NCI-H2029 (cell line): ENCODE measurements at places on chromosomes 4 and X.
A peak's percentile ranks its signal among the peaks of the same experiment; 100 is the strongest.

- peak; percentile 6 for DNase-seq
These were observed 136.6 kb downstream of the STAG2 start for GRCh38 chrX:124098089-124098488.

DNA sequence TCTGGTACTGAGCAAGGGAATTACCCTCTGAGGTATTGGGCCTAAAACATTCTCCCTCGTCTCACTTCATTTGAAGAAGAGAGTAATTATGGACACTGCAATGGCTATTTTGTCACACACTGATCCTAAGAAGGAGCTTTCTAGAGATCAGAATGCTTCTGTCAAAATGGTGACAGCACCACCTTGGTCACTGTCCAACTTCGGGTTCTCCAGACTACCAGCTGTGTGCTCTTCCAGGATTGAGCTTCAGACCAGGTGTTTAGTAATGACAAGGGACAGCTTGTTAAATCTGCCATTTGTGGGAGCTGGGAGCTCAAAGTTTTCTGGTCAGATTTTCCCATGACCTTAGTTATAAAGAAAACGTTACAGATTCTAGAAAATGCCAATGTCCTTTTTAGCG, 105.4 kb downstream of the POLA1 start:
- no peak for DNase-seq

DNA sequence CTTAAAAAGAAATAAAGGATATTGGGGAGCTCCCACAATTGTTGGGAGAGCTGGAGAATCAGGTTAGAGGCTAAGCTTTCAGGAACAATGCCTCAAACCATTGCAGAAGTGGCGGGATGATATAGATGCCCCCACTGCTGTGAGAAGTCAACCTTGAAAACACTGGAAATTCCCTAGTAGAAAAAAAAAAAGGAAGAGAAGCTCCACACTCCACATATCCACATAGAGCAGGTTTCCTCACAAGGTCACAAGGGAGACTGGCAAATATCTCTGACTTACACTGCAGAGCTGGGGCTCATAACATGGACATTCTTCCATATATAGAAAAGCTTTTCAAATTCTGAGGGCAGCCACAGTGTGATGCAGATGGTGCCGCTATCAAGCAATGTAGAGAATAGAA, 22.7 kb upstream of the OGT start:
- DNase-seq, result no peak

GRCh38 chrX:70479922-70480659, 35.5 kb downstream of the DLG3 start:
- peak; percentile 43 for DNase-seq

GRCh38 chrX:119783026-119783425, 8.4 kb downstream of the RPL39 start:
- no peak for DNase-seq

GRCh38 chr4:10732235-10732913, 47.8 kb upstream of the CLNK start:
- DNase-seq, result peak; percentile 48

GRCh38 chr4:188092824-188093223, 16.6 kb downstream of the TRIML2 start:
- DNase-seq, result no peak

DNA sequence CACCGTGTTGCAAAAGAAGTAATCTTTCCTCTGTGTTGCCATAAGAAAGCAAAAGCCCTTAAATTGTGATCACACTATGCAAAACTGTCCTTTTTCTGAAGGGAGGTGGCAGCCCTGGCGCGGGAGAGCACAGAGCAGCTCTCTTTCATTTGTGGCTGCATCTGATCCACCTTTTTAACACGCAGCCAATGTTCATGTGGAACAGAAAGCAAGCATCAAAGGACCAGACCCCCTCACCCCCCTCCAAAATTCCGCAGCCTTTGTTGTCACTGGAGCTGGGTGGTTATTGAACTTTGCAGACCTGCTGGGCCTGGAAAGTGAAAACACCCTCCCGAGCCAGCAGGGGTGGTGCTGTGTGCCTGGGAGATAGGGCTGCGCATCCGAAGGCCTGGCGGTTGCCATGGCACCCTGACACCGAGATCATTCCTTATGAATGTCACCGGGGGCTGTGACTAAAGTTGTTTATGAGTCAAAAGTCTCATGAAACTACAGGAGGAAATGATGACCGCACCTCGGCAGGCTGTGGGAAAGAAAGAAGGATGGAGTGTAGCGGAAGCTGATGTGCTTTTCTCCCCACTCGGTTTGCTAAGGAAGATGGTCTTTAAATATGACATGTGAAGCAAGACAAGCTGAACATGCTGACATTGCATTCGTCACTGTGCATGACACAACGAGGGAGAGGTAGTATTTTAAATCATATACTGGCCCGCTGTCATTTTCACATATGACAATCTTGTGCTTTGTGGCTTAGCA, 367.4 kb downstream of the UNC5C start:
- no peak for DNase-seq

DNA sequence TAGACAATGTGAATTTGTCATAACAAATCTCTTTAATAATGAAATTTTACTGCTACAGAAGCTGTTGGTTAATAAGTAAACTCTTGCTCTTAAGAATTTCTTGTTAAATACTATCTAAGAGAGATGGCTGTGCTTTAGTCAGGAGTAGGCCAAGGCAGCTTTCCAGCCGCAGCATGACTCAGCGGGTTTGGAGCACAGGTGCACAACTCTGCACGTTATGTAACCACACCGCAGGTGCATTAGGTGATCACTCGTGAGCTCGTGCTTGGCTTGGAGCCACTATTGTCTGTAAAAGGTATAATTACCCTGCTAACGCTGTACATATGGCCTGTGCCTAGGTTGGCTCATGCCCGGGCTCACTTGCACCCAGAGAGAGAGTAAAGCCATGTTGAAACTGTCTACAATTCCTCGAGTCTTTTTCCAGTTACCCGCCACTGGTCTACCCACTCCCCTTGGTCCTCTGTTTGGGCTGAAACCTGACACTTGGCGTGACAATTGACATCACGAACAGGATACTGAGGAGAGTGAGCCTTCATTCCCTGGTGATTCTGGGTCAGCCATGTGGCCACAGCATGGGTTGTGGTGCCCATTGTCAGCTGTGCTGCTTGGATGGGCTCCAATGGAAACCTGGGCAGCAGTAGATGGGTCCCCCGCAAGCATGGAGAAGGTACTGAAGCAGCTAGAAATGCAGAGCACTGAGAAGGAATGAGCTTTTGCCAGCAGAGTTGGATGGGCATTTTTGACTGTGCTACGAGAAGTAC, 18.4 kb upstream of the ANAPC4 start:
- peak; percentile 87 for DNase-seq

DNA sequence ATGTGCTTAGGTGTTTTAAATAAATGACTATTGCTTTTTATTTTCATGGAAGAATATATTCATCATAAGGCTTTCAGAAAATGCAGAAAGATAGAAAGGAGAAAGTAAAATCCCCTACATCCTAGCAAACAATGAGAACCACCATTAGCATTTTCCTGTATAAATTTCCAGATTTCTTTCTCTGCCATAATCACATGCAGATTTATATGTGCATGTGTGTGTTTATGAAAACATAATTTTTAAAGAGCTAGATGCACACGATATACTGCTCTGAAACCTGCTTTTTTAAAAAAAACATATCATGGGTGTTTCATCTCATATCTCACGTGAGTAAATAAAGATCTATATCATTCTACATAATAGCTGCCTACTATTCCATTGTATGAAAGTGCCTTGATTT, 26.4 kb upstream of the PPARGC1A start:
- DNase-seq, result no peak

DNA sequence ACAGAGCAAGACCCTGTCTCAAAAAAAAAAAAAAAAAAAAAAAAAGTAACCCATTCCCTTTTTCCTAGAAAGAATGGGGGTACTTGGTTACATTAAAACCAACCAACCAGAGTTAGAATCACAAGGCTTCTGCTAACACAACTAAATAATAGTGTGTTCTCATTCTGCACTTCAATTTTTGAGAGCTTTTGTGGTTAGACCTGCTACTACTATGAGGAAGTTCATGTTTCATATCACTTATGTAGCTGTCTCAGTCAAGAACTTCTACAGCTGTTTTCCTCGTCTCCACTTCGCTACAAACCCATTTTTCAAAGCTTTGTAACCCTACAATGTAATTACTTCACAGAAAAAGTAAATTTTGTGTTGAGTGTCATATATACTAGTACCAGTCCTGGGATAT, 58.3 kb downstream of the PDHA2 start:
- no peak for DNase-seq

GRCh38 chr4:151727365-151727764, 33.4 kb downstream of the GATB start:
- DNase-seq, result no peak

DNA sequence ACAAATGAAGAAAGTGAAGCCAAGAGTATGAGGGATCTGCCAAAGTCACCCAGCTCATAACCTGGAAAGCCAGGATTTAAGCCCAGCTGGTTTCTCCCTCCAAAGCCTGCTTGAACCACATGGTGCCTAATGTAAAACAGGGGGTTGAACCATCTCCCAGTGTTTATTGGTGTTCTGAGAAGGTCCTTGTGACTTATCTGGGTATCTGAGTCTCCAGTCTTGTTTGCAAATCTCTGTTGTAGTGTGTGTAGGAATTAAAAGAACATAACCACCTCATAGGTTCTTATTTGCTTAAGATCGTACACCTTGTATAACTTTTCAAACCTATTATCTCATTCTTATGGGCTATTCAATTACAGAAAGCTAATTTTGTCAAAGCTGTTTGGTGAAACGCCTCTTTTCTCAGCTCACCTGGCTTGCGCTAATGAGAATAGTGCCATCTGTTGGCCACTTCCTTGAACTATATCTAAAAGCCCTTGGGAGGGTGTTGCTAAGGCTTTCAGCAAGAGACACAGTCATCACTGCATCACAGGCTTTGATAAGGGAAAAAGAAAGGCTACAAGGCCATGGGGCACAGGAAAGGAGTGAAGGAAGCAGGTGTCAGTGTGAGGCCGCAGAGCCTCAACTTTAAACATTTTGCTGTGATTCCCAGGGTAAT, 34.0 kb downstream of the ETDB start:
- DNase-seq, result peak; percentile 24

- DNase-seq, result peak; percentile 34
These were observed 168.3 kb downstream of the SPRY1 start for GRCh38 chr4:123564758-123565346.

GRCh38 chrX:111465669-111466068, 45.8 kb upstream of the SERTM2 start:
- no peak for DNase-seq

- DNase-seq, result no peak
These were observed 60.2 kb upstream of the SYTL5 start for GRCh38 chrX:37946197-37946596.

DNA sequence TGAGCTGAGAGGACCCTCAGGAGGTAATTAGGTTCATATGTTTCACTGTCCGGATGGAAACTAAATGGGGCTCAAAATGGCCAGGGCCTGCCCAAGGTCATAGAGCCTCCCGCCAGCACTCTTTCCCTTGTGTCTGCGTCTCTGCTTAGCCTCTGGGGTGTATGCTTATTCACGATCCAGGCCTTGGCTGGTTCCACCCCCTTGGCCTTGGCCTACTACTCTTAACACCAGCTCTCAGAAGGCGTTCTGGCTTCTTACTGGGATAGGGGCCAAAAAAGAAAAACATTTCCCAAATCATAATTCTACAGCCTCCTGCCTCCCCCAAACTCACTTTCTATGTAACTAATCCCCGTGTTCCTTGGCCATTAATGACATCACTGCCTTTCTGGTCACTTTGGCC, 68.8 kb downstream of the RTL5 start:
- no peak for DNase-seq

GRCh38 chr4:6337331-6337935, 67.8 kb downstream of the WFS1 start:
- DNase-seq, result peak; percentile 21

DNA sequence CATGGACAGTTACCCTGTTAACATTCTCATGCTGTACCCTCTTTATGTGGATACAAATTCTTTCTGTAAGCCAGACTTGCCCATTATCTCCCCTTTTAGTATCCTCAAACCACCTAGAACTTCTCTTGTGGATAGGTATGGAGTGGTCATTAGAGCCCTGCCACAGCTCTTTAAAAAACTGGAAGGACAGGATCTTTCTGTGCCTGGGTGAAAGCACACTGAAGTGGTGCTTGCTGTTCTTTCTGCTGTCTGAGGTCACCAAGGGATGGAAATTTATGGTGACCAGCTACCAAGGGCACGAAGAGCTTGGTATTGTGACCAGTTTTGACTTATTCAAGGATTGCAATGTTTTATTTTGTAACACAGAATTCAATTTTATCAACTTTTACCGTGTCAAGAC, 344.2 kb downstream of the CBLL2 start:
- DNase-seq, result peak; percentile 15

GRCh38 chr4:106803083-106803482, 233.0 kb downstream of the DKK2 start:
- DNase-seq, result no peak

DNA sequence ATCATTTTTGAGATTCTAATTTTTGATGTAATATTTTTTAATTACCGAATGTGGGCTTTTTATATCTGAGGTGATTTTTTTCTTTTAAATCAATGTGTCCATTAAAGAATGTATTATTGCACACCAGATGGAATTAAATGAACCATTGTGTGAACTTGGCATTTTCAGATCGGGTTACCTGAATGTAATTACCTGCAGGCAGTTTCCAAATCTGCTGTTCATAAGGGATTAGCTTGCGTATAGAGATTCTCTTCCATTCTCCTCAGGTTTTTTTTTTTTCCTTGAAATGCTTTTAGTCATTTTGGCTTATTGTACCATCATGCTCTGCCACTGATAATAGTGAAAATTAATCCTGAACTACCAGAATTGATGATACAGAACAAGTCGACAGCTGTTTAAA, 511.5 kb upstream of the ATOH1 start:
- no peak for DNase-seq

- no peak for DNase-seq
These were observed 545.3 kb upstream of the FAT1 start for GRCh38 chr4:187268940-187269339.

DNA sequence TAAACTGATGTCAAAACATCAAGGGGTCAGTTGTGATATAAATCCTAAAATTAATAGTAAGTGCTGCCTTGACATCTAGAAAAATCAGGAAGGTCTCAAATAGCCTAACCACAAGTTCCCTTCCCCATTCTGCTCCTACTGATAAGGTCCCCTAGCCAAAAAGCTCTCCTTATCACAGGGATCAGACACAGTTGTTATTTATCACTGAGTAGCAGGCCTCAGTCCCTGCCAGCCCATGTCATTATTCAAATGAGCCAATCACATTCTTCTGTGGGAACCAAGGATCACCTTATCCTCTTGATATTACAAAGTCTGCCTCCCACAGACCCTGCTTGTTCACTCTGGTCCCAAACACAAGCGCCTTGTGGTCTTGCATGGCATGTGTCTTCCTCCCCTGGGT, 23.3 kb upstream of the TMEM255A start:
- no peak for DNase-seq

- DNase-seq, result no peak
These were observed 194.8 kb upstream of the FAT1 start for GRCh38 chr4:186918466-186918865.

DNA sequence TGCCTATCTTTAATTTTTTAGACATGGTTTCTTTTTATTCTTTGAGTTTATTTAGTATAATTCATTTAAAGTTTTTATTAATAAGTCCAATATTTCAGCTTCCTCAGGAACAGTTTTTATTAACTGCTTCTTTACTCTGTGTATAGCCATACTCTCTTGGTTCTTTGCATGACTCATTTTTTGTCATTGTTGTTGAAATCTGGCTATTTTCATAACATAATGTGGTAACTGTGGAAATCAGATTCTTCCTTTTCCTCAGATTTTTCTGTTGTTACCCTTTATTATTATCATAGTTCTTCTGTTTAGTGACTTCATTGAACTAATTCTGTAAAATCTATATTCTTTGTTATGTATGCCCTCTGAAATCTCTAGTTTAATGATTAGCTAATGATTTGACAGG, 124.9 kb upstream of the CYSLTR1 start:
- DNase-seq, result no peak
